ENCODE measurements at places on chromosomes 7 and 10.

DNA sequence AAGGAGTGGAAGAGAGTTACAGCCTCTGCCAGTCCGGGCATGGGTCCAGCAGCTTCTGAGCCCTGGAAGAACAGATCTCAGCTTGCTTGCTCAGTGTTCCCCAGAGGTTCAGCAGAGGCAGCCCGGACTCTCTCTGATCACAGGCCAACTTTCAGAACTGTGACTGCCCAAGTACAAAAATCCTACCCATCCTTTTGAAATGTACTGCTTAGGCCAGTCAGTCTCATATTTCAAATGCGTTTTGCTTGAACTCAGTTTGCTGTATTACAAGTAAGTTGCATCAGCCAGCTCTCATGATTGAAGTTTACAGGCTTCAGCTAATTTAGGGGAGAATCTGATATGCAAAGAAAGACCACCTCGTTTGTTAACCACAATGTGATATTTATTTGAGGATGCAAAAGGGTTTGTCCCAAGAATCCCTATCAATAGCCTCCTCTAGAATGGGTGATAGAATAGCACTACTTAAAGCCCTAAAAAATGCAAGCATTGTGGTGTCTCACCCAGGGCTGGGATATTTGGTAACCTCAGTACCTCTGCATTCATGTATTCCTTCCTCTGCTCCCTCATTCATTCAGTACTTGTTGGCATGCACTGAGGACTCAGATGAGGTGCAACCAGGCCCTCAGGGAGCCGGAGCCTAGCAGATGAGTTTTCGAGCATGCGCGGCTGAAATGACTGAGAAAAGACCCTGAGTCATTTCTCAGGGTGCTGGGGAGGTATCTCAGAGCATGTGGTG is 7.0 kb downstream of the AIMP2 start:
- DNase-seq: no peak

GRCh38 chr10:78342827-78343653 is 309.4 kb downstream of the RPS24 start:
- no peak for DNase-seq

- no peak for DNase-seq
These were observed 141.3 kb downstream of the GRK5 start for GRCh38 chr10:119348516-119349240.

- no peak for DNase-seq
These were observed 12.9 kb upstream of the CDK6 start for GRCh38 chr7:92849322-92849721.

DNA sequence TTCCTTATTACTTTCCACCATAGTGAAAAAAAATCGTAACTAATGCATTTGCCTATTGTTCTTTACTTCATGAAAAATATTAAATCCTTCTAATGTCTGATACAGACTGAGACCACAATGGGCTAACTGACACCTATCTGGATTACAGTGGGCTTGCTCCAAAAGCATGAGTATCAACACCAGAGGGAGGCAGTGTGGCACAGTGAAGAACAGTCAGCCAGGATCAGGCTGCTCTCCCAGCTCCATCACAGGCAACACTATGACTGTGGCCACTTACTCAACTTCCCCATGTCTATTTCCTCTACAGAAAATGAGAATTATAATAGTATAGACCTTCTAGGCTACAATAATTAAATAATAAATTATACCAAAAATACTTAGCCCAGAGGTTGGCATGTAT is 97.2 kb downstream of the SLC25A13 start:
- DNase-seq: no peak

GRCh38 chr10:43712821-43713584 is 64.3 kb upstream of the ZNF32 start:
- DNase-seq: no peak

DNA sequence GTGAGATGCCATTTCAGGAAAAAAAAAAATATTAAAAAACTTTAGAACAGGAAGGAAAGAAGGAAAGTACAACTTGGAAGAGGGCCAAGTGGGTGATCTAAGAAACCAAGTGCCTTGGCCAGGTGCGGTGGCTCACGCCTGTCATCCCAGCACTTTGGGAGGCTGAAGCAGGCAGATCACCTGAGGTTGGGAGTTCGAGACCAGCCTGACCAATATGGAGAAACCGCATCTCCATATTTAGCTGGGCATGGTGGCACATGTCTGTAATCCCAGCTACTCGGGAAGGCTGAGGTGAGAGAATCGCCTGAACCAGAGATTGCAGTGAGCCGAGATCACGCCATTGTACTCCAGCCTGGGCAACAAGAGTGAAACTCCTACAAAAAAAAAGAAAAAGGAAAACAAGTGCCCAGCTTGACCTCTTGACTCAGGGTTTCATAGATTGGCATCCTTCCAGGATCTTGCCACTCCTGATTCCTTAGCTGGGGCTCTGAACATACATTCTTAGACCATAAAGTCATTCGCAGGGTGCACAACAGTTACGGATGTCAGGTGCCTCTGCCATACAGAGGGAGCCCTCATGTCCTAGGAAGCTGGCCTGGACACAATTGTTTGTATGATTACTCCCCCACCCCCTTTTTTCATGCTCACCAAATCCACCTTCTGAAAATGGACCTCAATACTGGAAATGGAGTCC is 2.1 kb upstream of the GUSB start:
- DNase-seq: no peak

DNA sequence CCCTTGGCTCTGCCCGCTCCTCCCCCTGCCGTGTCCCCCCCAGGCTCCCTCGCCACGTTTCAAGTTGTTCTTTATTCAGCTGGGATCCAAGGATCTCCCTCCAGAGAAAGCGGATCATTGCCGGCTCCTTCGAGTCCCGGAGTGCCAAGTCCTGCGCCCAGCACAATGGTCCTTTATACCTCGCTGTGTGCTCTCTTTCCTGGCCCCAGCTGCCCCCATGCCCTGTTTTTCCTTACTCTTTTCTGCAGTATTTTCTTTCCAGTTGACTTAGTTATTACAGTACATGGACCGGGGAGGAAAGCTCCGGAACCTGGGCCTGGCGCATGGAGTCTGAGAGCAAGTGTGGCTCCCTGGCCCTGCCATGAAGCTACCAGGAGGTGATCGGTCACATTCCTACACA is 88.1 kb upstream of the KMT2C start:
- peak; percentile 11 for DNase-seq

DNA sequence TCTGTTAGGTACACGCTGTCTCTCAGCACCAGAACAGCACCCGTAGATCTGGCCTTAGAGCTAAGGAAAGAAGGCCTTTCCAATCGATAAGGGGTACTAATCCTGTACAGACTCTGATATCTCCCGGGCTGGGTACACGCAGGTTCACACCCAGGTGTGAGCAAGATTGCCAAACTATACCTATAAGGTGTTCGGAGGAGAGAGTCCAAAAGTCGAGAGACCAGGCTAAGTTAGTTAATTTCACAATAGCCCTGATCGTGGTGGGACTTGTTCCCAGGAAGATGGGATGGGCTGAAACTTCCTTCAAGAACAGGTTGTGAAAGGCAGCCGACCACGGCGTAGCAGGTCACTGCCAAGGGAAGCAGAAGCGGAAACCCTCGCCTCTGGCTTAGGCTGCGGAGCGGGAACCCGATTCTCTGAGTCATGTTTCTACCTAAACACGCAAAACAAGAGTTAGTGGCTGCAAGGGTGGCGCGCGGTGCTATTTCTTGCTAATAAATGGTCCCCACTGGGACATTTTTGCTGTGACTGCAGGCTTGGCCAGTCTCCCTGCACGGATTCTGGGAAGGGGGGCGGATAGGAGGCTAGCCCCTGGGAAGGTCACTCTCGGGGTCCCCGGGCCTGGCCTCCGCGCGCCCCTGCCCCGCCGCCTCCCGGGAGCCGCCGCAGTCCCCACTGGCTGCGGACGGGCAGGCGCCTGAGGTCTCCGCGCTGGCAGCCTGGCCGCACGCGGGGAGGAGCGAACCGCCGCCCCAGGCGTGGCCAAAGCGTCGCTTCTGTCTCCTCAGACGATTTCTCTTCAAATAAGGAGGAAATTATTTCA is 75.4 kb upstream of the PDSS1 start:
- DNase-seq: no peak

DNA sequence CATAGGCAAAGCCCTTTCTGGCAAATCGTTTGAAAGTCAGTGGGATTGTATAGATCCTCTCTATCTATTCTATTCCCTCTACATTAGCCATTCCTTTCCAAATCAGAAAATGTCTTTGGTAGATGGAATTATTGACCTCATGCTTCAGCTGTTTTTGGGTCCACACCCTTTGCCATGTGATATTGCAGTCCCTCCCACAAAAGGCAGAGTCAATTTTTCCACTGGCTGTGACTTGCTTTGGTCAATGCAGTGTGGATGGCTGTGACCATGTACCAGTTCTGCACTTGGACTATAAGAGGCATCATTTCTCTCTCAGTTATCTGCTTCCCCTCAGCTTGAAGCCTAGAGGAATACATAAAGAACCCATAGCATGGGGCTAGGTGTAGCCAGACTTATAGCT is 332.9 kb downstream of the PTEN start:
- DNase-seq: no peak

- DNase-seq: no peak
These were observed 4.2 kb downstream of the ITIH5 start for GRCh38 chr10:7662522-7662921.

All from hypothalamus (tissue), 51 donors.